NCI-H446 (cell line): ENCODE measurements at places on chromosomes 13 and 19.

DNA sequence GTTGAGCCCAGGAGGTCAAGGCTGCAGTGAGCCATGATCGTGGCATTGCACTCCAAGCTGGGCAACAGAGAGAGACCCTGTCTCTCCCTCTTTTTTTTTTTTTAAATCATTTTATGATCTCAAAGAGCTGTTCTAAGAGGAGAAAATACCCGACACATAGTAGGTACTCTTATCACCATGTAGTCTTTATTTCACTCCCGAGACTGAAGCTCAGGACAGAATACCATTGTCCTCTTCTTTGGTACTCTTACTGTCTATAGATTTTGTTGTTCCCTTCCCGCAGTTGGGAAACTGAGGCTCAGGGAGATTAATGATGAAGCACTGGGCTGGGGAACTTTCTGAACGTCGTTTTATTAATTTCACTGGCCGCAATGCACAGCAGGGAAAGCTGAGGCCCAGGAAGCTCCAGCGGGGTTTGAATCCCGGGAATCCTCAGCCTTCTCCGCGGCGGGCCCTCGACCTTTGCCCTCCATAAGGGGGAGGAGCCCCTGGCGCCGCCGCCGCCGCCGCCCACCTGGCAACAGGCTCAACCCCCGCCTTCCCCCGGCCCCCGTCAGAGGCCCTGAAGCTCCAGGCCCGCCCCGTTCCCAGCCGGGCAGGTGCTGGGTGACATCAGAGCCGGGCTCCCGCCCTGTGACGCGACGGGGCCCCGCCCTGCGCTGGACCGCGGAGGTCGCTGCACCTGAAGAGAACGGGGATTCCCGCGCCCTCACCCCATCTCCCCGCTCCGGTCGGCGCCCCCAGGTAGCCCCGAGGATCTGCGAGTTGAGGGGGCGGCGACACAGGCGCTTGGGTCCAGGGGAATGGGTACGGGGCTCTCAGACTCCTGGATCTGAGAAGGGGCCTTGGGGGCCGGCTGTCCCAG lies 1.6 kb downstream of the MYH14 start:
- no peak for DNase-seq

DNA sequence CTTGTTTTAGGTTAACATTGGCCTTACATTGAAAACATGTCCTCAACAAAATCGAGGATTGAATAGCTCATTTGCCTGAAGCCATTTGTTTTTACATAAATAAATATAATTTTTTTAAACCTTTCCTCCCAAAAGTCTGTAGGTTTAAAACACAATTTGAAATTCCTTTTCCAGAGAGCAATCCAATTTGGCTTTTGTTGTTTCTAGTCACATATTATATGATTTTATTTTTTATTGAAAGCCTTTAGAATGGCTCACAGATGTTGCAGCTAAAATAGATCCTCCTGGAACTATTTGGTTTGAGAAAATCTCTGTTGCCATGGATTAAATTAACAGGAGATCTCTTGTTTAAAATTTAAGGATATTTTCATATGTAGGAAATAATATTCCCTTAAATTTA lies 512.6 kb downstream of the KLF5 start:
- no peak for DNase-seq

- no peak for DNase-seq
Observed at GRCh38 chr19:17211547-17212446, 3.4 kb upstream of the USE1 start.

GRCh38 chr19:8641908-8642547 lies 11.6 kb downstream of the NFILZ start:
- DNase-seq, result peak; percentile 37

DNA sequence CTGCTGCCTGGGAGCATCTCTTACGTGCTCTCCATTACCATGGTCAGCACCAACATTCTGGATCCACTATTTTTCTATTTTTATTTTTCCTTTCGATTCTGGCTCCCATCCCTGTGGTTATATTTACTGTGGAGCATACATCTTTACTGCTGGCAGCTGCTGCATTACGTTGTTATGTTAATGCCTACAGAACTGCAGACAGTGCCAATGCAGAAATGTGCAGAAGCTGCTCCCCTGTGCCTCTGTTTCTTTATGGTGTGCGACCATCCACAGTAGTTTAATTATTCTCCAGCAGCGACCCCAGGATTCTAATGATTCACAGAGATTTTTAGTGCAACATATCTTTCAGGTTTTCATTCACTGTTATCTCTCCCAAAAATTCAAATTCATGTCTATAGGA lies 911.7 kb upstream of the SLITRK6 start:
- no peak for DNase-seq

DNA sequence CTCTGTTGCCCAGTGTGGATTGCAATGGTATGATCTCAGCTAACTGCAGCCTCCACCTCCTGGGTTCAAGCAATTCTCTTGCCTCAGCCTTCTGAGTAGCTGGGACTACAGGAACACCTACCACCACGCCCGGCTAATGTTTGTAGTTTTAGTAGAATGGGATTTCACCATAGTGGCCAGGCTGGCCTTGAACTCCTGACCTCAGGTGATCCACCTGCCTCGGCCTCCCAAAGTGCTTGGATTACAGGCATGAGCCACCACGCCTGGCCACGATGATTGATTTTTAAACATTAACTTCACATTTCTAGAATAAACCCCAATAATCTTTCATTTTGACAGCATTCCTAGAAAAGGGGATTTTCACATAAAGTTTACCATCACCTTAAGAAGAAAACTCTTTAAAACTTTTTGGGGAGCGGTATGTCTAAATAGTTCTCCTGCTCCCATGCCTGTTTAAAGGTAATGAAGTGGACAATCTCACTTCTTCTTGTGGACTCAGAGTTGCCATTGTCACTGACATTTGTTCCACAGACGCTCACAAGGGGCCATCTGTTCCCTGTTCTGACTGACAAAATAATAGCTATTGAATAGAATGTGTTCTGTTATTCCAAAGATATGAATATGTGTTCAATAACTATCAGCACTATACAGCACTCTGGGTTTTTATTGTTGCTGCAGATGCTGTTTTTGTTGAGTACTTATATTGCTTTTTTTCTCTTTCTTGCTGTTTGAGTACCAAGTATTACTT lies 66.1 kb upstream of the C1QTNF9B start:
- no peak for DNase-seq

DNA sequence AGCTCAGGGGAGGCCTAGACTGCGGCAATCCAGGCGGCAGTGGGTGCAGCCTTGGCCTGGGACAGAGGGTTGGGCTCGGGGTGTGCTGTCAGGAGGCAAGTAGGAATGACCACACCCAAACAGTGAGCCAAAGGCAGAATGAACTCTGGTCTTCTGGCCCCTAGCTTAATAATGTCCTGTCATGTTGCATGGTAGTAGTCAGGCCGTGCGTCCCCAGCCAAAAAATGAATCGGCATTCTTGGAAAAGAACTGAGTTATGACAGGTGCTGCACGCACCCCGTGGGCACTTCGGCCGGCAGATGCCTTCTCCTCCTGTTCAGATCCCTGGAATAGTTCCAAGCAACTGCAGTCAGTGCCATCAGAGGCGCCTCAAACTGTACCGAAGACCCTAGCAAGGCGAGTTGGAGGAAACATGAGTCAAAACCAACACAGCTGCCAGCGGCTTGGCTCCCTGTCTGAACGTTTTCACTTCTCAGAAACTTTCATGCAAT lies 55.9 kb downstream of the ATP7B start:
- DNase-seq, result peak; percentile 52

GRCh38 chr13:109593230-109593629 lies 193.2 kb downstream of the IRS2 start:
- DNase-seq, result no peak

GRCh38 chr19:21147540-21147939 lies 5.7 kb downstream of the ZNF431 start:
- DNase-seq, result no peak

DNA sequence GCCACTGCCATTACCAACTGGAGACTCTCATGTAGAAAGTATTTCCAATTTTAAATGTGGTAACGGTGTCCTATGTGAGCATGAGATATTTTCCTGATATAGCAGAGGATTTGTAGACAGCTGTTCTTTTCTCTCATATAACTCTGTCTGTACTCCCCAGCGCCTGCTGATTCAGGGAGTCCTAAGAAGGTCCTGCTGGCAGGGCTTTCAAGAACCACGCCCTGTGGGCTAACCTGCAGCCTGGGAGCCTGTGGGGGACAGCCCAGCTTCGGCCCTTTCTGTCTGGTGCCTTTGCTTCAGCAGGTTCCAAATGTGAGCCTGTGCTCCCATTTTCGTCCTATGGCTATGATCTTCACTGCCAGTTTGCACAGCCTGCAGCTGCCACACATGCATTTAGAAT lies 316.8 kb downstream of the ATP8A2 start:
- DNase-seq, result no peak

DNA sequence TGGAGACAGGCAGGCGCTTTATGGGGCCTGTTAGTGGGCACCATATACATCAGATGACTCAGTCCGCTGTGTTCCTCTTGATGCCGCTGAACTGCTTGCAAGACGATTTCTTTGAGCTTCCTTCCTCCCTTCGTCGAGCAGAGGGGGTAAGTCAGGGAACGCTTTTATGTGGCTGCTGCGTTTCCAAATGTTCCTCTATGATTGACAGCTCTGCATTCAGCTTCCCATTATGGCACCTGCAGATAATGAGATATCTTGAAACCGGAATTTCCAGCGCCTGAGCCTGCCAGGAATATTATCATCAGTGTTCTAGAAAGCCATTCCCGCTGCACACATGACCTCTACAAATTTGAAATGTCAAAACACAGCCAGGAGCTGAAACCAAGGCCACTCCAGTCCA lies 257.0 kb downstream of the TSHZ3 start:
- no peak for DNase-seq

DNA sequence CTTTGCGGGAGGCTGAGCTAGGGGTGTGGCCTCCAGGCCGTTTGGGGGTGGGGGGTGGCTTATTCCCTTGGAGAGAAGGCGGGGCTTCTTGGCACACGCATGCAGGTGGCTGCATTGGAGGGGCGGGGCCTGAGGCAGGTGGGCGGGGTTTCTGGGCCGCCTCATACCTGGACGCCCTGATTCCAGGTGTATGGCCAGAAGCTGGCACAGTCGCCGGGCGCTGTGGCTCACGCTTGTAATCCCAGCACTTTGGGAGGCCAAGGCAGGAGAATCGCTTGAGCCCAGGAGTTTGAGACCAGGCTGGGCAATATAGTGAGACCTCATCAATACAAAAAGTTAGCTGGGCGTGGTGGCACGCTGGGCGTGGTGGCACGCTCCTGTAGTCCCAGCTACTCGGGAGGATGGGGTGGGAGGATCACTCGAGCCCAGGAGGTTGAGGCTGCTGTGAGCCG lies 7.8 kb downstream of the ABCA7 start:
- no peak for DNase-seq

- DNase-seq, result no peak
Observed at GRCh38 chr13:113040597-113041292, 64.8 kb upstream of the F7 start.

DNA sequence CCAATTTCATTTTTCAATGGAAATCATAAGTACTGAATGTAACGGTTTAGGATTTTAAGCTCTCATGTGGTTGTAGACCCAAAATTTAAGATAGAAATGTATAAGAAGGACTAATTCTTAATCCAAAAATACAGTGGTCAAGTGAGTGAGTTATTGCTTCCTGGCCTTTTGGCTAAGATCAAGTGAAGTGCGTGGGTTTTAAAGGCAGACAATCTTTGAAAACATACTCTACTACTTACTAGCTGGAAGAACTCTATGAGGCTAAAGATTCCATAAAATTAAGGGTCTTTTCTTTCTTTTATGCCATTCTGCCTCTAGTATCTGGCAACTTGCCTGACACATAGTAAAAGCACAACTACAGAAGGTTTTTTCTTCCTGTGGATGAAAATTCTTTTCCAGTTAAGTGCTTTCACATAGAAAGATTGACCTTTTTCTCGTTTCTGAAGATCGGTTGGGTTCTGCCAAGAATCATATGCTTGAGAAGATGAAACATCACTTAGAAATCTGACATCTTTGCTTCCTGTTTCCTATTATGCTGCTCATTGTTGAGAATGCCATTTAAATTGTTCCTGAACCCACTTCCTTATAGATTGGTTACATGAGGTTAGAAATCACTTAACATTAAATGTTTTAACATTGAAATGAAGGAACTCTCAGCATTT lies 26.4 kb upstream of the SCEL start:
- no peak for DNase-seq

- DNase-seq, result no peak
Observed at GRCh38 chr19:16920816-16921529, 32.2 kb downstream of the F2RL3 start.

DNA sequence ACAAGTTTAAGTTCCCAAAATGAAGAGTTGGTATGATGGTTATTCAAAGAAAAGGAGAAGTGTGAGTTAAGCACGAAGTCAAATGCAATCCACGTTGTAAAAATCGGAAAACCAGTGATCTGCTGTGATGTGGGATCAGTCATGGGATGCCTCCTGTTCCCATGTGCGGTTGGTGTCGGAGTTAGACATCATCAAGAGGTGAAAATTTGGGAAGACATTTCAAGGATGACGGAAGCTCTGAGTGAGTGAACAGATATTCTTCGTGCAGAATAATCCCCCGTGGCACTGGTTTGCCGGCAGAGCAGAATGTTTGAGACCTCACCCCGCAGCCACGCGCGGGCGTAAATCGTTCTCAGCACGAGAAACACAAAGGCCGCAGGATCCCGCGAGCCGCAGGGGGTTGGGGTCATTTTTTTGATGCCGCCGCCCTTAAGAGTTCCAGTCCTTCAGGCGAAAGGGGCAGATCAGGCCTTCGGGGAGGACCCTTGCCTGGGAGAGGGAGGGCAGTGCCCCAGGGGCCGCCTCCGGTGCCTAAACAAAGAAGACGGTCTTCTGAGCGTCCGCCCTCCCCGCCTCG lies 13.7 kb upstream of the SOX1 start:
- DNase-seq, result no peak

- no peak for DNase-seq
Observed at GRCh38 chr13:30341815-30342570, 34.6 kb upstream of the KATNAL1 start.

GRCh38 chr13:73810647-73811046 lies 323.6 kb downstream of the KLF12 start:
- DNase-seq, result no peak

- no peak for DNase-seq
Observed at GRCh38 chr13:46866150-46866549, 30.7 kb downstream of the HTR2A start.

- DNase-seq, result no peak
Observed at GRCh38 chr13:109180905-109181425, 551.6 kb downstream of the MYO16 start.

DNA sequence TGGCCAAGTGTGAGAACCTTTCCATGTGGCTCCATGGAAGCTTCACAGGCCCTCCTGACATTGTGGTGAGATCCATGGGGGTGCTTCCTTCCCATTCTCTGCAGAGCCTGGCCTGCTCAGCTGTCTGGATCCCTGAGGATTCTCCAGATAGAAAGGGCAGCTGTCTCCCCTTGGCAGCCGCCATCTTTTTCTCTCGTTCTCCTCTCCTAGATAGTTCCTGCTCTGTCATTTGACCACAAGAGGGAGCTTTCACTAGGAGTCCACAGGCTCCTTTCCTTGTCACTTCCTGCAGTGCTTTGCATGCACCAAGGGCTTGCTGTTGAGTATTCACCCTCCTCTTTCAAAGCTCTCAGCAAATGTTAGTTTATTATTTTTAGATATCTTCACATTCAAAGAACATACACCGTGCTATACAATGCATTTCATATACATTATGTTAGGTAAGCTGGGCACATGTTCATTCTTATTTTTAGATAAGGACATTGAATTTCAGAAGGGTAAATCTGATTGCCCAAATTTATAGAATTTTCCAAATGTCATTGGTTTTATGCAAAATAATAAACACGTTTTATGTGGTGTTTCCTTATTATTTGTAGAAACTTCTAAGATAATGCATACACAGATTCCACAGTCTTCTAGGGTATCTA lies 133.2 kb downstream of the FRY start:
- DNase-seq, result peak; percentile 48
